Dermis microvascular lymphatic vessel endothelial cell (primary cell): ENCODE measurements at places on chromosomes 6 and 20. TPM values are rescaled to one million over a fixed set of nuclear protein-coding genes. Genes with fewer than 3 reads are reported as not detected.

SH3BGRL2 gene
- total RNA-seq = 81.8 and 98.2 TPM in 2 replicates

TP53TG5 gene
- total RNA-seq = not detected in 2 replicates

DZANK1 gene
- 0.26 and 0.38 TPM in 2 replicates for total RNA-seq

MAP3K5 gene
- 2.3 and 3.0 TPM in 2 replicates for total RNA-seq

PTK7 gene
- total RNA-seq = 20.0 and 37.8 TPM in 2 replicates

ABCC10 gene
- 11.7 and 15.7 TPM in 2 replicates for total RNA-seq

GRM4 gene
- under 0.01 TPM in 1 of 2 replicates, not detected in the other for total RNA-seq

HLA-B gene
- 258 and 476 TPM in 2 replicates for total RNA-seq

HTR1E gene
- not detected in 2 replicates for total RNA-seq

SDC4 gene
- total RNA-seq = 37.7 and 55.6 TPM in 2 replicates

MRAP2 gene
- total RNA-seq = 4.6 and 4.9 TPM in 2 replicates

FOXS1 gene
- total RNA-seq = 0.39 and 0.76 TPM in 2 replicates

VARS1 gene
- total RNA-seq = 48.1 and 53.7 TPM in 2 replicates

MYCT1 gene
- total RNA-seq = 120 and 209 TPM in 2 replicates

NMBR gene
- not detected in 2 replicates for total RNA-seq

SLC22A7 gene
- total RNA-seq = not detected in 2 replicates

PROKR2 gene
- not detected in 2 replicates for total RNA-seq

SPATS1 gene
- not detected in 2 replicates for total RNA-seq

PRDM13 gene
- not detected in 2 replicates for total RNA-seq

TFAP2A gene
- not detected in 2 replicates for total RNA-seq

FAM83B gene
- total RNA-seq = not detected in 2 replicates

METTL24 gene
- total RNA-seq = not detected in 2 replicates

NSFL1C gene
- 19.1 and 25.3 TPM in 2 replicates for total RNA-seq

GPR31 gene
- not detected in 2 replicates for total RNA-seq

OLIG3 gene
- not detected in 2 replicates for total RNA-seq

AMD1 gene
- 47.6 and 56.8 TPM in 2 replicates for total RNA-seq

RBPJL gene
- not detected in 2 replicates for total RNA-seq

OOEP gene
- 0.13 TPM in 1 of 2 replicates, not detected in the other for total RNA-seq

ENPP1 gene
- total RNA-seq = 0.13 and 0.25 TPM in 2 replicates

EYS gene
- total RNA-seq = 0.13 TPM in 1 of 2 replicates, not detected in the other

LRP11 gene
- total RNA-seq = 5.9 and 7.1 TPM in 2 replicates

FAM50B gene
- 4.4 and 6.1 TPM in 2 replicates for total RNA-seq
